ENCODE measurements at places on chromosomes 12 and 14.

- no peak for DNase-seq
Observed at GRCh38 chr12:113056631-113057488, at the start of gene DTX1. TSS of gene DTX1 (plus strand) at chr12:113056730. CDS start at chr12:113058193, 1,463 bp downstream.

DNA sequence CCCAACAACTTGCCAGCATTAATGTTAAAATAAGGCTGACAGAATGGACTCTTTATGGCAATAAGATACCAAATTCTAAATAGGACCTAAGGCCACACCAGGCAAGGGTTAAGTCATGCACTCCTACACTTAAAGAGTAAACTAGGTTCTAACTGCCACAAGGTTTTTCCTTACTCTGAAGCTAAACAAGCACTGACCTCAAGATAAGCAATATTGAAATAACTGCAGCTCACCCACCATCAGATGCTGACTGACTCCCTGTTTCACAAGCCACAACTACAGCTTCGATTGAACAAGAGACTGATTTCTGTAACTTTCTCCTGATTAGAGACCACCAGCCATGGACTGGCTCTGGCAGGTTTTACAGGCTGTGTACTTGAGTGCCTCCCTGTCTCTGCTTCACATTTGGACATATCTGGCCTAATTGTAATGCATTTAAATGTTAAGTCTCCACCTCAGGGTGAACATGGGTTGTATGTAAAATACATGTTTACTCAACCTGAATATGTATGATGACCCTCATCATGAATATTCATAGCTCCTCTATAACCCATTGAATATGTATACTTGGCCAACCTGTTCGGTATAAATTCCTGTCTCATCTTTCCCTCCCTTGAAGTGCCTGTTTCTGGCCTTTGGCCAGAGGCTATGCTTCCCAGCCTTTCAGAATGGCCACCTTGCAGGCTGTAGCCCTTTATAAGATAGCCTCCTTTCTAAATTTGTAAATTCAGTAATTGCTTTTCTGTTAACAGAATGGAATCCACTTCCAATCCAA is 70.5 kb upstream of the DAAM1 start:
- DNase-seq = no peak

- no peak for DNase-seq
Observed at GRCh38 chr12:10031771-10032175, 1.3 kb downstream of the CLEC9A start.

GRCh38 chr12:14260011-14260993 is 105.2 kb upstream of the ATF7IP start:
- peak; percentile 73 for DNase-seq

GRCh38 chr12:59193476-59194050 is 273.3 kb upstream of the LRIG3 start:
- DNase-seq = no peak

- no peak for DNase-seq
Observed at GRCh38 chr12:452667-453210, 7.0 kb upstream of the B4GALNT3 start.

DNA sequence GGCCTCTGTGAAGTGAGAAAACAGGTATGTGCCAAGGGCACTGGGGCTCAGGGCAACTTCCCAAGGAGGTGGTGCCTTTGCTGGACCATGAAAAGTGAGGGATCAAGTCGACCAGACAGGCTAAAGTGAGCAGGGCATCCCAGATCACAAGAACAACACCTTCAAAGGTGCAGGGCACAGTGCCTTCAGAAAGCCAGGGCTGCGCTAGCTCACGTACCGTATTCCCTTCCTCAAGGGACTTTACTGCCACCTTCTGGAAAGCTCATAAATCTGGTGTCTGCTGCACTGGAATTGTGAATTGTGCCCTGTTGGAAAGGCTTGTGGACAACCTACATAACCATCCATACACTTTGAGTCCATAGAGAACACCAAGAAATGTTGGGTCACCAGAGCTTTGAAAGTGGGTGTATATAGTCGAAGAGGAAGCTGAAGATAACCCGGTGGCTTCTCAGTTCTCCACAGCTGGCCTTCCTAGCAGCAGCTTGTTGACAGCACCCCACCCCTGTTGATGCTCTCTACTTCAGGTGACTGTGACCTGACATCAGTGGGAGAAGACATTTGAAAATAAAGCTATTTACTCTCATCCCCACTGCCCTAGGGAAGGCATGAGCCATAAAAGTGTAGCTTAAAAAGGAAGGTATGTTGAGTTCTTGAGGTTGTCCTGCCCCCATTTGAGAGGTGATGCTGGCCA is 24.5 kb downstream of the FIGNL2 start:
- peak; percentile 60 for DNase-seq

DNA sequence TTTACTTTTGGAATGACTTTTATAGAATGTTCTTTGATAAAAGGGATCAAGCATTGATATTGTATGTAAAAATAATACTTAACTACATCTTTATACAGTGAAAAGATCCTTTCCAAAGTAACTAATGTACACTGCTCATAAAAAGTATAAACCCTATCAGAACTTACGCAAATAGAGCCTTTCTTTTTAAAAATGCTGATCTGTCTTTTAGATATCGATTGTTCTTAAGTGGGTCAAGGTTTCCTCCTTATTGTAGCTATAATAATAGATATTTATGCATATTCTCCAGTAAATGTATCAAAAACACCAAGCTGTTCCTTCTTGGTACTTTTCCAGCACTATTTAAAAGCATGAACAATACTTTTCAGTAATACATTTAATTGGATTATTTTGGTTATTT is 68.5 kb downstream of the PPHLN1 start:
- no peak for DNase-seq

DNA sequence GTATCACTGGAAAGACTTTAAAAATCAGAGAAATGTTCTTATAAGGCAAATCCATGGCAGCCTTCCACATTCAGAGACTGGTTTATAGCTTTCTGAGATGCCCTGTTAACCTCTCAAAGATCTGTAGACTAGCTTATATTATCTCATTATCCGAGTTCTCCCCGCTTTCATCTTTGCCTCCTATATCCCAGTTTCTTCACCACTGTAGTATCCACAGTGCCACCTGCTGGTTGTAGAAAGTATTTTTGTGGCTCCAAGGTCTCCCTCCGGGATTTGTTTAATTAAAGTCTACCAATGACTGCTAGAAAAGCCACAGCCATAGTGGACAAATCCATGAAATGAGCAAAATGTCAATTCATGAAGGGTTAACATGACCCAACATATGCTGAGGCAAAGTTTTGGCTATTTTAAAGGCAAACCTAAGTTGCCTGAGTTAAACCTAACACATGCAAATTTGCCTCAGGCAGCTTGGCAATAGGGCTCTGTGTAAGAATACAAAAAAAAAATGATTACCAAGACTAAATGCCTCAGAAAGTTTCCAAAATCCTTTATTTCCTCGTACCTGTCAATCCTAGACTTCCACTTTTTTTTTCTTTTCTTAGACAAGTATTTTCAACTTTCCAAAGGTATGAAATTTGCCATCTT is 218.8 kb upstream of the BMP4 start:
- DNase-seq = peak; percentile 65

GRCh38 chr12:21541773-21542172 is 15.7 kb downstream of the SPX start:
- DNase-seq = no peak

DNA sequence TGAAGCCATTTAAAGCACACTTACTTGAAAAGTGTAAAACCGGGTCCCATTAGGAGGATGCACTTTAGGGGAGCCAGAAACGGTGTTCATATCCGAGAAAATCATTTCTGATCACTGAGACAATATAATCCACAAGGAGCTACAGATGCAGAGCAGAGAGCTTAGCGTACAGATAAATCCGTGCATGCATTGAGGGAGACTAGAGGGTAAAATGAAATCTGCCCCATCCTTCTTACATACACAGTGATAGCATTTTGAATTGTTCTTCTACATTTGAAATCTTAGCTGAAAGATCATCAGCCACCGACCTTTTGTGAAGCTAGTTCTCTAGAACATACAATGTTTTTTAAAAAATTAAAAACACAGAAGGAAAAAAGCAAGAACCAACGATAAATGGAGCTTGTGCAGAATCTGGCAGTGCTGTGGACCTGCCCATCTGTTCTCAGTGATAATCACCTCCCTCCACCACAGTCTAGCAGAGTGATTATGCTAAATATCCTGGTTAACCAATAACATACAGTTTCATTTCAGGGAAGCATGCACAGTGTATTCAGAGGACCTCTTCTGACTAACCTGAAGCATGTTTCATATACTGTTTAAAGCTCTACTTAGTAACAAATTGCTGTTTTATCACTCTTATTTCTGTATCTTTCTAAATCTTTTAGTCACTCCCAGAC is 161.1 kb downstream of the PPFIA2 start:
- peak; percentile 77 for DNase-seq

DNA sequence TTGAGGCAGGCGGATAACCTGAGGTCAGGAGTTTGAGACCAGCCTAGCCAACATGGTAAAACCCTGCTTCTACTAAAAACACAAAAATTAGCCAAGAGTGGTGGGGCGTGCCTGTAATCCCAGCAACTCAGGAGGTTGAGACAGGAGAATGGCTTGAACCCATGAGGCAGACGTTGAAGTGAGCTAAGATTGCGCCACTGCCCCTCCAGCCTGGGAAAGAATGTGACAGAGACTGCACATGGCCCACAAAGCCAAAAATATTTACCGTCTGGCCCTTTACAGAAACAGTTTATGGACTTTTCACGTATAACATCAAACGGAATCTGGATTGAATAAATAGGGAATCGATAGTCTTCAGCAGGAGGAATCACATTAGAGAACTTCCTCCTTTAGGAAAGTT is 3.5 kb downstream of the RSRC2 start:
- no peak for DNase-seq

GRCh38 chr14:55851961-55852360 is 266.2 kb upstream of the PELI2 start:
- DNase-seq = no peak

DNA sequence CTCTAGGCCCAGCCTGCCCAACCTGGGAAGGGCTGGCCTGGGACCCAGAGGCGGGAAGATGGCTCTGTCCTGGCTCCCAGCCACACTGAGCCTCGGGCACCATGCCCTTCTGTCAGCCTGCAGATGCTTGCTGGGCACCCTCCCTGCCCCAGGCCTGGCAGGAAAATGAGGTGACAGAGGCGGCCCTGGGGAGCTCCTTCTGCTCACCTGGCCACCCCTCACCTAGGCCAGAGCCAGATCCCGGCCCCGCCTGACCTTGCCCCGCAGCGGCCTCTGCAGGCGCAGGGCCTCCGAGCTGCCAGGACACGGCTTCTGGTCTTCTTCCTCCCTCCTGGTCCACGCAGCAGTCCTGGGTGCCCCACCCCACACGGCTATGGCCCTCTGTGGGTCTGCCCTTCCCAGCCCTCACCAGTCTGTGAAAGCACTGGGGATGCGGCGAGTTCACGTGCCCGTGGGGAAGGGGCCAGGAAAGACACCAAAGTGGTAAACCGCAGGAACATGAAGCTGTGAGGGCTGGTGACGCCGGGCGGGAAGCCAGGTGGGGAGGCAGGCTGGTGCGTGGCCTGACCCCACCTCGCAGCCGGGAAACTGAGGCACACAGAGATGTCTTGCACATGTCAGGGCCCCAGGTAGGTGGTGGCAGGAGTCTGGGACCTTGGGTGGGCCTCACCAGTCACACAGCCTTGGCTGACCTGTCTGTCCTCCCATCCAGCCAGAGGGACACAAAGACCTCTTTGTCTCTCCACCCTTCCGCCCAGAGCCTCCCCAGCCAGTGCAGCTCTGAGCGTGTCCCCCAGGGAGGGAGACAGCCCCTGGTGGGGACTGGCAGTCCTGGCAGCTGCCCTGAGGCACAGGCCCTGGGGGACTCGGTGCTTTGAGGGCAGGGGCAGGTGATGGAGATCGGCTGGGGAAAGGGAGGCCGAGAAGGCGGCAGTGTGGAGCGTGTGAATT is 12.8 kb downstream of the BAG5 start:
- DNase-seq = no peak

DNA sequence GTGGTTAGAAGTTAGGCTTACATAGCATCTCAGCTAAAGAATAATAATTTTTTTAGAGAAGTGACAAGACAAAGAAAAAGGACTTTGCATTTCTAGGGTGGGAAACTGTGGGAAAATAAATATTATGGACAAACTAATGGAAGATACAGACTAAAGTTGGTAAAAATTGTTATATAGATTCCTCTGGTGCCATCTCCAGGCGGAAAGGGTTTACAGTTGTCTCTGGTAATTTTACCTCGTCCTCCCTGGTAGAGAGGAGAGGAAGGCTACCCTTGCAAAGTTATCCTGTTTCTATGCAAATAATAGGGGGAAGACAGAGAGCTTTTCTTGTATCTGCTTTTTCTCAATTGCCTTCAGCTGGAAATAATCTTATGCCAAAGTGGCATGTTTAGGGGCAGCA is 5.2 kb downstream of the OR11G2 start:
- DNase-seq = no peak

- DNase-seq = no peak
Observed at GRCh38 chr12:88833641-88834116, 253.4 kb upstream of the KITLG start.

- DNase-seq = no peak
Observed at GRCh38 chr14:61101803-61102548, 120.9 kb downstream of the SLC38A6 start.

DNA sequence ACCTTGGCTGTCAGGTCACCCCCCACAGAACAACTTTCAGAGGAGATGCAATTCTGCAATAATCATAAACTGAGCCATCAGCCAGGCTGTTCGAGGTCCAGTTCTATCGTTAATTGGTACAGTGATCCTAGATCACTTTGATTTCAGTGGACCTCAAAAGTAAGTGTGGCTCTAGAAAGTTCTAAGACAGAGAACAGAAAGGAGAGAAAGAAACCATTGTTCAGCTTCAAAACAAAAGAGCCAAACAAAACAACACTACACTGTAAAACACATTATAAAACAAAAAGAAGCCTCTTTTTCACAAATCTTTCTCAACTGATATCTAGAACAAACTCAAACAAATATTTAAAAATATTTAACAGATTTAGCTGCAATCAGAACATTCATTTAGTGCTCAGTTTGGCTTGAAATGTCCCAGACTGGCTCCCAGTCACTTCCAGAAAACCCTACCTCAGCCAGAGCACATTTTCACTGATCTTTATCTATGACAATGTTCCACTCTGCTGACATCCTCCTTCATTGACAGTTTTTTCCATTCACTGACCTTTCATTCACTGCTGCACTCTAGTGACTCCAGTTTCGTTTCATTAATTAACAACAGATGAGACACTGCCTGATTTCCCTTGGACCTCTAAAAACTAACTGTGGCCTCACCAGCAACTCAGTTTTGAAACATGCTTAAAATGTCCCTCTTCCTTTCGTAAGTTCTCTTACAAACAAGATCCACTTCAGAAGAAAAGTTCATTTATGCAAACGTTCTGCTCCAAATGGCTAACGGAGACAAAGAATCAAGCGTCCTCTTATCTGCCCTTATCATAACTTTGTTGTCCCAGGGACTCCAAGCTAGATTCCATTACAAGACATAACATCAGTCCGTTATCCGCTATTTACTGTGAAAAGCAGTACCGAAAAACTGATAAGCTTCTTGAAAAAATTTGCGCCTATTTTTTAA is 56.8 kb downstream of the DUSP16 start:
- no peak for DNase-seq
